ENCODE measurements at places on chromosomes 6 and 20.
A peak's percentile ranks its signal among the peaks of the same experiment; 100 is the strongest.

- no peak for DNase-seq
These were observed 98.0 kb upstream of the F13A1 start for GRCh38 chr6:6418421-6418820.

GRCh38 chr6:80477591-80477990 is 371.1 kb downstream of the BCKDHB start:
- DNase-seq = no peak

GRCh38 chr6:45118754-45119153 is 209.4 kb upstream of the RUNX2 start:
- DNase-seq = no peak

- DNase-seq = no peak
These were observed 1217.6 kb upstream of the GJE1 start for GRCh38 chr6:140915103-140915502.

DNA sequence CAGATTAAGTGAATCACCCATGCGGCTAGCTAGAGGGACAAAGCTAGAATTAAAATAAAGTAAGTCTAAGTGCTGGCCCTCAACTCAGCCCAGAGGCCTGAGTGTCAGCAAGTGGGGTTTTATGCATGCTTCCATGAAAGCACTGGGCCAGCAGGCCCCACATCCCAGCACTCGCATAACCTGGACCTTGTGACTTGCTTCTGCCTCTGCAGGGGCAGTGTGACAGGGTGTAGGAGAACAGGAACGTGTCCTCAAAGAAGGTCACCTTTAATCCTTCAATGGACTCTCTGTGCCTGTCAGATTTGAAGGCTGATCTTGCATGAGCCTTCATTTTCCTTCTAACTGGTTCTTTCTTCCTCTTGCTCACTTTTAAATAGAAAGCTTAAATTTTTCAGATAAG is 183.4 kb downstream of the ALDH8A1 start:
- DNase-seq = no peak

- DNase-seq = no peak
These were observed 443.1 kb upstream of the RGS17 start for GRCh38 chr6:153574231-153574630.

DNA sequence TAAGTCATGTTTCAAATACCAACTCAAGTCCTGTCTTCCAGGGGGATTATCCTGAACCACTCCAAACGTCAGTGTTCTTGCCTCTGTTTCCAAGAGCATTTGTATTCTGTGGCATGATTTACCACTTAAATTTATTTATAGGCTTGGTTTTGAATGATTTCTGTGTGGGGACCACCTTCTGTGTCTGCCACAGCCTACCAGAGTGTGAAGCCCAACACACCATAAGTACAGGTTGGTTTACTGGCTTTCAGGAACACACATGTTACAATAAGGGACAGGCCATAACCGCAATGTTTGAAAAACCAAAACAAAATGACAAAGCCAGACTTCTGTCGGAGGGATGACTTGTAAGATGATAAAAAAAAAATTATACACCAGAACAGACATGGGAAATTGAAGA is 56.5 kb upstream of the MAP3K7 start:
- no peak for DNase-seq

DNA sequence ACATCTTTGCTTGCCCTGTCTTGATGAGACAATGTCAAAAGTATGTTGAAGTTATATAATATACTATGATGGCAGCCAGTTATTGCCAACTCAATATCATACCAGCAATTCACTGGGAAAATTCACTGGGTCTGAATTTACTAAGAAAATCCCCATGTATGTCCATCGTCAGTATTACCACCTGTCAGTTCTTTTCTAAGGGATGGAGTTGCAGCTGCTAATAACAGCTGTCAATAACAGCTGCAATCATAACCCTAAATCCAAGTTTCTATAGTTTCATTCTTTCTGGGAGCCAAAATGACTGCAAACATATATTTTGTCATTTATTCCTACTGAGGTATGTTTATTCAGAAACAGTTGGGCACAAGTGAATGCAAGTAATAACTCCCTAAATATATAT is 132.6 kb upstream of the RIN2 start:
- no peak for DNase-seq

- DNase-seq = no peak
These were observed 249.8 kb upstream of the ID4 start for GRCh38 chr6:19587238-19587942.

DNA sequence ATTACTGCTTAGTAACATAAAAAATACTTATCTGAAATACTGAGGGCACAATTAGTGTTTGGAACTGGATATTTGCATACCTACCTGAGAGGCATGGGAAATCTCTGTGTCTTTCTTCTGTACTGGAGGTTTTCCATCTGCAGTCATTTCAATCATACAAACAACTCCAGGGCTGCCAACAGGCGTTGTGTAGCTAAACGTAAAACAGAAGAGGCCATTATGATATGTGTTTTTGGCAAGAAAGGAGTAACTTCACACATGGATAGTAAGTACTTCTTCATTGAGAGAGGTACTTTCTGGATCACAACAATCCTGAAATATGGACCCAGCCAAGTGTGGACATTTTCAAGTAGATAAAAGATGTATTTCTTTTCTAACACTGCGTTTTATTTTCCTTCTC is 363.4 kb downstream of the PHF3 start:
- DNase-seq = no peak

GRCh38 chr6:5125152-5126006 is 40.2 kb downstream of the PPP1R3G start:
- no peak for DNase-seq

DNA sequence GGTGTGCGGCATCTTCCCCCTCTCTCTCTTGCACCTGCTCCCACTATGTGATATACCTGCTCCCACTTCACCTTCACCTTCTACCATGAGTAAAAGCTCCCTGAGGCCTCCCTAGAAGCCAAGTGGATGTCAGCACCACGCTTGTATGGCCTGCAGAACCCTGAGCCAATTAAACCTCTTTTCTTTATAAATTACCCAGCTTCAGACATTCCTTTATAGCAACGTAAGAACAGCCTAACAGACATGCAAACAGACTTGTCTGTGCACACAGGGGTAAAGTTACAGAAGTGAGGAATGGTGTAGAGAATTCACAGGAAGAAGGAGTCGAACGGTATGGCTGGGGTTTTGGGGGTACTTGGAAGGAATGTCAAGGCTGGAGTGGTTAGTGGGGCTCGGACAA is 14.8 kb upstream of the TGM2 start:
- DNase-seq = no peak

- DNase-seq = peak; percentile 57
These were observed 18.2 kb upstream of the MYB start for GRCh38 chr6:135162678-135163439.

GRCh38 chr6:142302421-142303175 is 791 bp downstream of the ADGRG6 start:
- no peak for DNase-seq

Data from CD8-positive, alpha-beta memory T cell (primary cell).